Transverse colon (tissue), 4 donors: ENCODE measurements at places on chromosomes 3 and 15. TPM values are rescaled to one million over a fixed set of nuclear protein-coding genes. Genes with fewer than 3 reads are reported as not detected.

- DNase-seq: no peak
Measured at GRCh38 chr15:81174125-81174791, 22.4 kb upstream of the IL16 start.

DNA sequence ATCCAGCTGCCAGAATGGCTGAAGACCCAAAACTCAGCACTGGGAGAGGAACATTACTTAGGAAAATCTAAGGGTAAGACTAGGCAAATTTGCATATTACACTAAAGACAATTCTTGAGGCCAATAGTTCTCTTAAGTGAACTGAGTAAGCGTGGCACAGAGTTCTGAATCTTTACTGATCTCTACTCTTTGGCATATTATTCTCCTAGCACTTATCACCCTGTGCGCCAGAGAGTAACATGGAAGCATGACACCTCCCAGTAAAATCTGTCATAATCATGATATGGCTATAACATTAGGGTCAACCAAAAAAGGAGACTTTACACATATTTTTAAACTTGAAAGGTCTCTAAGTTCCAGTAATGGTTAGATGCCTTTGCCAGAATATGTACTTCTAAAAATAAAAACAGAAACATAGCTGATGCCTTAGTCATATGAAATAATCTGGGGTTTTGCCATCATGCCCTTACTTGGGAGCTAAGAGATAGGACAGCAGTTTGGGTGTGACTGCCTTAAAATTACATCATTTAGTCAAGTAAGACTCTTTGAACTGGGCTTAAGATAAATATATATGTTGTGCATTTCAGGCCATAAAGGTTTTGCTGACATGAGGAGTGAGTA, 290.5 kb downstream of the PLCL2 start:
- DNase-seq: no peak

GRCh38 chr3:141056751-141057171, 5.6 kb downstream of the SPSB4 start:
- DNase-seq: no peak

The P2RY13 gene
- 0.40 TPM for total RNA-seq

GRCh38 chr15:67110958-67111864, 45.8 kb downstream of the SMAD3 start:
- no peak for DNase-seq

DNA sequence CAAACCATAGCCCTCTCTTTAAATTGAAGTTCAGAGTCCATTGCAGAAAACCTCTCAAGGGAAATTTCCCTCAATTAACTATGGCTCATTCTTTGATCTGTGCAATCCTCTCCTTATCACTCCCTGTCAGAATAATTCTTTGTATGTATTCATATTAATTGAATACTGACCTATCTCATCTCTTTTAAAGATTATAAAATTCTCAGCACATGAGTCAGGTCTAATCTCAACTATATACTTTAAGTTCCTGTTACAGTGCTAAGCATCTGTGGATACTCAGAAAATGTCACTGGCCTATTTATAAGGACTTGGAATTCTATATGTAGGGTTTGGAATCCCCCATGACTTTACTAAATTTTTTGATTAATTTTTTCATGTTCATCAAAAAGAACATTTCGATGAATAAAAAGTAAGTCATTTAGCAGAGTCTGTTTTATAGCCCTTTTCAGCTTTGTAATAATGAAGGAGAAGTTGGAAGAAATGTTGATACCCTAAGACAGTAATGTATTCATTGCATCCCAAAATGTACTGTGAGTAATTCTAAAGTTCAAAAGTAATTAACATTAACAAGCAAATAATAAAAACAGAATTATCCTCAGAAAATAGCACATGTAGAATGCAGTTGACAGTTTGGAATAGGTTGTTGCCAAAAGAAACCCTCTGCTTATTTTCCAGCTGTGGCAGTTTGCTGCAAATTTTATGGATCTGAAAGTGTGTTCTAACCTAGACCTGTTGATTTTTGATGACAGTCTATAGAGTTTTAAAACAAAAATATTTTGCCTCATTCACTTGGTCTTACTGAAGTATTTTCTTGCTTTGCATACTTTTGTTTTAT, 503.4 kb upstream of the CBLB start:
- DNase-seq: no peak

GRCh38 chr3:174462916-174463315, 396.2 kb upstream of the NAALADL2 start:
- no peak for DNase-seq

The SKOR1 gene
- 0.27 TPM for total RNA-seq

The TGFBR2 gene
- total RNA-seq: 77.4 TPM

DNA sequence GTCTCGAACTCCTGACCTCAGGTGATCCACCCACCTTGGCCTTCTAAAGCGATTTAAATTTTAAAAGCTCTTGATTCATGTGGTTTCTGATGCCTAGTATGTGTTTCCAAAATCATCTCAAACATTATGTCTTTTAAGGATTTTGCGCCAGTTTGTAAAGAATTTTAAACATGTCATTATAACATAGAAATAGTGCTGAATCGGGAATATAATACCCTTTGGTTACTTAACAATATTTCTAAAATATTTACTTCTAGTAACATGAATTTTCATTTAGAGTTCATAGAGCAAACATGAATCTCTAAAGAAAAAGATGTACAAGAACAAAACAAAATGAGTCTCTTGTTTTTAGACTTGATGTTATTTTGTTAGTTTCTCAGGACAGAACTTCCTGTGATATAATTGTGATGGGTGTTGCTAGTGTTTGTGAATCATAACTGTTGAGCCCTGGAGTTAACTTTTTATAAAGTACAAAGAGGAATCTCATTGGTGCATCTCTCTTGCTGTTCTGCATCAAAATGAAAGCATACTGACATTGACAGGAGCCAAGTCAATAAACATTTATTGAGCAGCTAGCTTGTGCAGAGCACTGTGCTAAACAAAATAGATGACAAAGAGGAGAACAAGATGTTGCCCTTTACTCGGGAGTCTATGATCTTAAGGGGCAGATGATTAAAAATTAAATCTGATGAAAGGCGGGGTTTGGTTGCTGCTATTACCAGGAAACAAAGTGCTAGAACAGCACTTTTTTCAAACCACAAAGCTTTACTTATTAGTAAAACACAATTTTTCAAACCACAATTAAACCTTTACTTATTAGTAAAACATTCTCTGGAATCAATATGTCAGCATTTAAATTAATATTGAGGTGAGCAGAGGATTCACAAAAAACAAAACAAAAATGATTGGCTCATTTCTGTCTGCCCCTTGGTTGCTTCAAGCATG, 73.4 kb downstream of the MME start:
- DNase-seq: no peak

- DNase-seq: no peak
Measured at GRCh38 chr15:69499521-69500211, 47.0 kb downstream of the RPLP1 start.

DNA sequence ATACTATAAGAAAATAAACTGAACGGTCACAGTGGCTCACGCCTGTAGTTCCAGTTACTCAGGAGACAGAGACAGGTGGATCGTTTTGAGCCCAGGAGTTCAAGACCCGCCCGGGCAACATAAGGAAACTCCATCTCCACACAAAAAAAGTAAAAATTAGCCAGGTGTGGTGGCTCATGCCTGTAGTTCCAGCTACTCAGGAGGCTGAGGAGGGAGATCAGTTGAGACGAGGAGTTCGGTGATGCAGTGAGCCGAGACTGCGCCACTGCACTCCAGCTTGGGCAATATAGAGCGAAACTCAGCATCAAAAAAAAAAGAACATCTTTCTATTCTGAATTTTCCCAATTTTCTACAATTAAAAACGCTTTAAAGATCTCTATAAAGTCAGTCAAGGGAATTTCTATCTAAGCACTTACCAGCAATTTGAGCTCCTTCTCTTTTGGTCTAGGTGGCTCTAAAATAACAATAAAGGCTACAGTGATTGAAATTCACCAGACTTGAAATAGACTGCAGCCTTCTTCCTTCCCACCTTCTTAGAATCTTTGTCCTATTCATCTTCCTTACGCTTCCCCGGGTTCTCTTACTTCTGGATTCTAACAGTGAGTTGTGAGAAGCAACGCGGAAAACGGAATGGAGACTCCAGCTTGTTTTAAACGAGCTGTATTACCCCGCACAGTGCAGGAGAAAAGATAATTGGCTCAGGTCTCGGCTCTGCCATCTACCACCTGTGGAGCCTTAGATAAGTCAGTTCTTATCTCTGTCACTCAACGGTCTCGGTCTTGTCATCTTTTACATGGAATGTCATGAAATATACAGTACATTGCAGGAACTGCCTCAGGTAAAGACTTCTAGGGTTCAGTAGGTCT, 812 bp upstream of the SEC62 start:
- no peak for DNase-seq

GRCh38 chr15:68188647-68189046, 16.5 kb downstream of the CALML4 start:
- DNase-seq: no peak

DNA sequence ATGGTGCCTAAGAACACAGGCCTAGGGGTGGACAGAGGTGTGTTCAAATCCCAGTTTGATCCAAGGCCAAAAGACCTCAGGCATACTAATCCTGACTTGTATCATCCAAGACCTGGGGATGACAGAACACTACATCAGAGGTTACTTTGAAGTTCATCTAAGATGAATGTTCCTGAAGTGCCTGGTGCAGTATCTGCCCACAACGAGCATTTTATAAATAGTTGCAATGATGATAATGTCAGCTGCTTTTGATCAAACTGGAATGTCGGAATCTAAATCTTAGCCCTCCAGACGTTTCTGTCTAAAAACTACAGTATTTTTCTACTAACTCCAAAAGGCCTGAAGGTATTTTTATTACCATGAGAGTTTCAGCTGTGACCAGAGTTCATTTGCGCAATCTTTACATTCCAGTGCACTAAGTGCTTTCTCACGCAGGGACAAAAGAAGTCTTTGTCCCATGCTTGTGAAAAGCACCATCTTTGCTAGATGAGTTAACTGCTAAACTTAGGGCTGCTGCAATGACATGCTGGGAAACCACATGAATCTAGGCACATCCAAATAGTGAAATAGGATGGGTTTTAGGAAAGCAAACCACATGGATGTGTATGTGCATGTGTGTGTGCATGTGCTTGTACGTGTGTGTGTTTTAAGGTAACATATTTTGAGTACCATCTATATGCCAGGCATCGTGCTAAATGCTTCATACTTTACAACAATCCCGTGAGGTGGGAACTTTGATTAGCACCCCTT, 18.1 kb downstream of the ANXA2 start:
- no peak for DNase-seq

GRCh38 chr3:193826159-193826795, 233.3 kb downstream of the OPA1 start:
- DNase-seq: peak; percentile 27

- DNase-seq: no peak
Measured at GRCh38 chr3:115706311-115706829, 83.1 kb downstream of the GAP43 start.

DNA sequence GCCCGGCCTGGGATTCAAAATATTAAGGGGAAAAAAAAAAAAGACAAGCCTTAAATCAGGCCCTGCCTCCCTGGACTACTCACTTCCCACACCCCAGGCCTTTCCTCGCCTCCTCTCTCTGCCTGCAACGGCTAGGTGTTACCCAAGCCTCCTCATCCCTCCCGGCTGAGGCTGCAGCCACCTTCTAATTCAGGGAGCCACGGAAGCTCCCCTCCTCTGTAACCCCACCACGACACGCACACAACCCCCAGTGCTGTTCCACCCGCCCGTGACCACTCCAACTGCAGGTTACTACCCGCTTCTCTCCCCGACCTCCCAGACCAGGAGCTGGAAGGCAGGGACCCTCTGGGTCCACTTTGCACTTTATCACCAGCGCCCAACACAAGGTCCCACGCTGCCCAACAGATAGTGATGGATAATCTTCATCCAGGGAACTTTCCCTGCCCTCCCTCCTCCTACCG, 936 bp downstream of the KIF7 start:
- DNase-seq: no peak

GRCh38 chr3:49533786-49534519, 20.3 kb upstream of the BSN start:
- no peak for DNase-seq

DNA sequence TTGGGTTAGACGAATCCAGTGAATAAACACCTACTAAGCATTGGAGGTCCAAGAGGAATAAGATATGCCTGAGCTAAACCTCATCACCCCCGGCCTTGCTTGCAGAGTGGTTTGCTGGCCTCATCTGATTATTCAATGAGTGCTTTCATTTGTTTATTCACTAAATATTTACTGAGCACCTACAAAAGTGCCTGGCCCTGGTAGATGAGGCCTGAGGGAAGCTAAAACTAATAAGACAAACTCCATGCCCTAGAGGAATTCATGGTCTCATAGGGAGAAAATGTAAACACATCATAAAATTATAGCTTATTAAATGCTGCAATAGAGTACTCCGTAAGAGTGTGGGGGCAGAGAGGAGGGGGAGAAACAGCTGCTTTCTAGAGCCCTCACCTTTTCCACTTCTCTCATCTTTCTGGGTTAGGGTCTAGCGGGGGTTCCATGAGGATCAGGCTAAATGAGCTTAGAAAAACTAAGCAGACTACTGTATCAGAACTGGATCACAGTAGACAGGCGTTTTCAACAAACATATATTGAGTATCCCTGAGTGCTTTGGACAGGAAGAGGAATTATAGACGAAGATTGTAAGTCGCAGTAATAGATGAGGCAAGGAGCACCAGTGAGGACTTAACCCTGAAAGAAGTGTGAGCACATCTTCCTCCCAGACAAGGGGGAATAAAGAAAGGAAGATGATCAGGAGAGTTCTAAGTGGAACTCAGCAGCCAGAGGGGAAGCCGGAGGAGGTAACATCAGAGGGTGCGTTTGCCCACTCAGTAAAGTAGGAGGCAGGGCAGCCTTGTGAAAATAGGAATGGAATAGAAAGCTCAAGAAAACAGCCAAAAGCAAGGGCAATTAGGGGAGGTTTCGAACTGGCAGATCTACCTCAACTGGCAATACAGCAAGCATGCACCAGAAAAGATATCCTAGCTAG, 31.5 kb upstream of the LAMP3 start:
- DNase-seq: no peak

GRCh38 chr3:171198781-171199472, 172.4 kb upstream of the SLC2A2 start:
- DNase-seq: no peak

DNA sequence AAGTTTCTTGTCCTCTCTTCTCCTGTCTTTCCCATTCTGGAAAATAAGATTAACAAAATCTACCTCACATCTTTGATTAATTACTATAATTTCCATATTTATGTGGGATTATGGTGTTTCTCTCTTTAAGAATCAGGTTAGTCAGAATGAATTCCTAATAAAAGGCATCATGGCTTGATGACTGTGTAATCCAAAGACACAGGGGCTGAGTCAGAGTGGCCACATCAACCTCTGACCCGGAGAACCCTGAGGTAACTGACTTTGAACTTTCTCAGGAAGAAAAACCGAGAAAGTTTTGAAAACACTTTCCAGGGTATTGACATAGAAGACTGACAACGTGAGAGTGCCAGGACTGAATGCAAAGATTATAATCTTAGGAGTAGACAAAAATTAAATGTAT, 170.3 kb upstream of the MCTP2 start:
- no peak for DNase-seq

The CILP gene
- total RNA-seq: 22.1 TPM

- DNase-seq: no peak
Measured at GRCh38 chr3:195905970-195906864, 2.1 kb downstream of the TNK2 start.

DNA sequence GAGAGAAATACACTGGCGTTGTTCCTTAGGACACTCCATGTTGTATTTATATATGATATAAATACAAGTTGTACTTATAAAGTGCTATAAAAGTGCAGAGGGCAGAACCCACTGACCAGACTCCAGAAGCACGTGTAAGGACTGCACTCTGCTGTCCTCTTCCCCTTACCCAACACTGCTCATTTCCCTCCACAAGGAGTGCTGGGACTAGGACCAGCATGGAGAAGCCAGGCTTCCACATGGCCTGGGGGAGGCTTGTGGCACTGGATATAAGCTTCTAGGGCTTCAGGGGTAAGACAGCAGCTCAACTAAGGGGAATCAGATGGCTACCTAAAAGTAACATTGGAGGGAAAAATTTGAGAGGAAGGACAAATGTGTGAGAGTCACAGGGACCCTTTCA, 556.9 kb downstream of the IGSF11 start:
- no peak for DNase-seq
